ENCODE measurements at places on chromosomes 7 and 10.
A peak's percentile ranks its signal among the peaks of the same experiment; 100 is the strongest.

GRCh38 chr7:7761974-7762779 is 43.8 kb upstream of the RPA3 start:
- DNase-seq: no peak

DNA sequence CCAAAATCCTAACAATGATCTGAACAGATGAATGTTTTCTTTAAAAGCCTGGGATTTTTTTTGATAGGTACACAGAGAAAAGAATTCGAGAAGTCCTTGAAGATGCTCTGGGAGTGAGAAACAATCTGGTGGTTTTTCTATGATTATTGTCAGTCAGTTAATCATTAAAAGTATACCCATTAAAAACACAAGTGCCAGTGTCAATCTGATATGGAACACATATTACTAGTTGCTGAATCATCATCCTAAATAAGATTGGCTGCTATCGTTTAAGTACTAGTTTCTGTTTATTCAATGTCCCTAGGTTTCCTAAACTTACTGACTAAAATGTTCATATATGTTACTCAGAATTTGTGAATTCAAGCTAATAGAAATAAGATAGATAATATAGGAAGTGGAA is 16.1 kb downstream of the COL28A1 start:
- DNase-seq: no peak

DNA sequence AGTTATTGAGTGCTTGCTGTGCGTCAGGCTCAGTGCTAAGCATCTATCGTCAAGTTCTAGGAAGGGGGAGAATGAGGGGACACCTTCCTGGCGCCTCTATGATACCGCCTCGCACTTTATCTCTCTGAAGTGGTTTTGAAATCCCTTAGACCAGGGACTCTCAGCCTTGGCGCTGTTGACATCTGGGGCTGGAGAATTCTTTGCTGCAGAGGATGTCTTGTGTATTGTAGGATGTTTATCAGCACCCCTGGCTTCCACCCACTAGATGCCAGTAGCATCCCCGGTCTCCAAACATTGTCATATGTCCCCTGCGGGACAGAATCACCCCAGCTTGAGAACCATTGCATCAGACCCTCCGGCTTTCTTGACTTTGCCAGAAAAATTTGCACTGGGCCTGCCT is 285.5 kb downstream of the CCDC3 start:
- DNase-seq: no peak

DNA sequence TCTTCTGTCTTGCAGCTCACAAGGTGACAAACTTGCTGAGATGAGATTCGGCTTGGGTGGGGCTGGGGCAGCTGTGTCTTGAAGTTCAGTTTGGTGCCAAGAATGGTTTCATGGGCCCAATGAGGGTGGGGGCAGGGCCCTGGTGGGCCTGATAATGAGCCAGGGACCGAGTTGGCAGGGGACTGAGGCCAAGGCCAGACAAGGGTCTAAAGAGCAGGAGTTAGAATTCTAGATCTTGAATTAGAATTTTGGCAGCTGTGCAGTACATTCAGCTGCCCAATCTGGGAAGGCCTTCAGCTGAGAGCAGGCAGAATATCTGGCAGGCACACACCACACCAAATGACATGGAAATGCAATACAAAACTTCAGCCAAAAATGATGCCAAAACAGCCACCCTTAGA is 1.5 kb upstream of the JAZF1 start:
- no peak for DNase-seq

- DNase-seq: no peak
Observed at GRCh38 chr7:74993121-74993520, 28.6 kb downstream of the CASTOR2 start.

GRCh38 chr7:152856351-152856750 is 96.8 kb downstream of the ACTR3B start:
- DNase-seq: no peak

DNA sequence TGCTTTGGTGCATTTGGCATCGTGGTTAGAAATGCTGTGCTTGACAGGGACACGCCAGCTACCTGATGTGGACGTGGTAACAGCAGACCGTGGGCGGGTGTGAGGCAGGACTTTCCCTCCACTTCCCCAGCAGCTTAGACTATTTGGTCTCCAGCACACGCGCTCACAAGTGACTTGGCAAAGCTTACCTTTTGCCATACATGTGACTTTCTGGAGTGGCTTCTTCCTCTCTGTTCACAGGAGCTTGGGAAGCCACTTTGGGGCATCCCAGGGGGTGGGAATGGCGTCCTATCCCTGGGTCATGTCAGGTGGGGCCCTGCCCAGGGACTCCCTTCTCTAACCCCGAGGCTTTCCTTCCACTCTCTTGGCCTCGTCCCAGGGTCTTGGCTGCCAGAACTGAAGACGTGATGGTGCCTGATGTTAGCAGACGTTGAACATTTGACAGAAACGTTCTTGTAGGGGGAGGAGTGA is 228.7 kb upstream of the KLF6 start:
- no peak for DNase-seq

- peak; percentile 38 for DNase-seq
Observed at GRCh38 chr10:50310560-50311174, 59.4 kb upstream of the ASAH2 start.
